ENCODE measurements at places on chromosomes 4 and X.

DNA sequence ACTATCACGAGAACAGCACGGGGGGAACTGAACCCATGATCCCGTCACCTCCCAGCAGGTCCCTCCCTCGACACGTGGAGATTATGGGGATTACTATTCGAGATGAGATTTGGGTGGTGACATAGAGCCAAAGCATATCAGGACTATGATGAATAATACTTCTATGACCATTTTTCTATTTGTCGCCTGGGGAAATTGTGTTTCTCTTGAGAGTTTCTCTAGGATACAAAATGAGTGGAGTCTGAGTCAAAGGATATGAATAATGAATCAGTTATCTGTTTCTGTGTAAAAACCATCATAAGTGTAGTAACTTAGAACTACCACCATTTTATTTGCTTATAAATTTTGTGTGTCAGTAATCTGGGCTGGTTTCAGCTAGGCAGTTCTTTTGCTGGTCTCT, 533.0 kb upstream of the ARX start:
- H3K36me3 ChIP-seq: no peaks in the 10 kb centered on the region
- peaks cover 3% of the 10 kb centered on the region for H3K4me1 ChIP-seq
- no peak overlapping the region for H3K27ac ChIP-seq
- H3K4me3 ChIP-seq: no peak overlapping the region
- no peak for DNase-seq

GRCh38 chr4:3107271-3107670, 32.8 kb downstream of the HTT start:
- peaks cover 40% of the 10 kb centered on the region for H3K36me3 ChIP-seq
- no peak overlapping the region for H3K4me3 ChIP-seq
- DNase-seq: no peak
- H3K4me1 ChIP-seq: peaks cover 34% of the 10 kb centered on the region
- no peaks in the 10 kb centered on the region for H3K27me3 ChIP-seq
- peak overlapping the region; percentile 96 for H3K27ac ChIP-seq

- no peaks in the 10 kb centered on the region for H3K36me3 ChIP-seq
- H3K4me3 ChIP-seq: no peak overlapping the region
- H3K27ac ChIP-seq: peak overlapping the region; percentile 54
Measured at GRCh38 chr4:16573206-16573605, 325.2 kb downstream of the LDB2 start.

- DNase-seq: peak; percentile 77
- peak within 1 kb of the TSS; percentile 62 for H3K4me3 ChIP-seq
- no peaks in the 10 kb centered on the region for H3K36me3 ChIP-seq
- no peaks in the 10 kb centered on the region for H3K4me1 ChIP-seq
Measured at GRCh38 chr4:81214881-81215868, at the start of gene PRKG2. PRKG2 (minus strand) TSS chr4:81215222; CDS start chr4:81205047, 10,175 bp downstream.

DNA sequence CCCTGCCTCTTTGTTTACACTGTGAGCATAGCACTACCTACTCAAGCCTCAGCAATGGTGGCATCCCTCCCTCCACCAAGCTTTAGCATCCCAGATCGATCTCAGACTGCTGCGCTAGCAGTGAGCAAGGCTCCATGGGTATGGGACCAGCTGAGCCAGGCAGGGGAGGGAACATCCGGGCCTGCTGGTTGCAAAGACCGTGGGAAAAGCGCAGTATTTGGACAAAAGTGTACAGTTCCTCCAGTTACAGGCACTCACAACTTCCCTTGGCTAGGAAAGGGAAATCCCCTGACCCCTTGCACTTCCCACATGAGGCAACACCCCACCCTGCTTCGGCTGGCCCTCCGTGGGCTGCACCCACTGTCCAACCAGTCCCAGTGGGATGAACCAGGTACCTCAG, 26.5 kb downstream of the EGF start:
- no peak overlapping the region for H3K4me3 ChIP-seq
- H3K27ac ChIP-seq: no peak overlapping the region
- no peaks in the 10 kb centered on the region for H3K36me3 ChIP-seq
- no peaks in the 10 kb centered on the region for H3K4me1 ChIP-seq
- DNase-seq: no peak
- no peaks in the 10 kb centered on the region for H3K27me3 ChIP-seq

DNA sequence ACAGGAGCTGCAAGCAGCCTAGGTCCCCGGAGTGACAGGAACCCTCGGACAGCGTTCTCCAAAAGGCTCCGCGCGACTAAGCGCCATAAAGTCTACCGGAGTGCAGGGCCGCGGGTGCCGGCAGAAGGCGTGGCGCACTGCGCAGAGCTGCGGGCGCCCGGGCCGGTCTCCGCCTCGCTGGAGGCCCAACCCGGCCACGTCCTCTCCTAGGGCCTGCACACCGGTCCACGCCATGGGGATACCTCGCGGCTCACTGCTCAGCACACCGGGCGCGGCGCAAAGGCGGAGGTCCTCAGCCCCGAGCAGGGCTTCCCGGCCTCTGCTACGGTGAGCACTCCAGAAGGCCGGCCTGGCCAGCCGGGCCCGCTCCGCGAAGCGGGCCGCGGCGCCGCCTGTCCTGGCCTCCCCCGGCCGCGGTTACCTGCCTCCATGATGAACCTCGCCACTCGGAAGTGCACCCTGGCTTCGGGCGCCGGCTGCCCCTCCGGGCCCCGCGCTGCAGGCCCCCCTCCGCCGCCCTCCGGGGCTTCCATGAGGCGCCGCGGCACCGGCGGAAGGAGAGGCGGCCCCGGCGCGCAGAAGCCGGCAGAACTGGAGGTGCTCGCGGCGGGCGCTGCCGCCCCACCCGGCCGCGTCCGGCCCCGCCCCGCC, at the start of gene CCNQ:
Gene CCNQ, minus strand, starts transcription at position 599 of the 651 bp plus-strand sequence. Its CDS starts 66 bp downstream, at position 533.
- peak within 1 kb of the TSS; percentile 78 for H3K4me3 ChIP-seq
- no peak within 1 kb of the TSS for H3K27ac ChIP-seq
- no peaks in the 10 kb centered on the region for H3K27me3 ChIP-seq
- H3K36me3 ChIP-seq: no peaks in the 10 kb centered on the region
- H3K4me1 ChIP-seq: no peaks in the 10 kb centered on the region

DNA sequence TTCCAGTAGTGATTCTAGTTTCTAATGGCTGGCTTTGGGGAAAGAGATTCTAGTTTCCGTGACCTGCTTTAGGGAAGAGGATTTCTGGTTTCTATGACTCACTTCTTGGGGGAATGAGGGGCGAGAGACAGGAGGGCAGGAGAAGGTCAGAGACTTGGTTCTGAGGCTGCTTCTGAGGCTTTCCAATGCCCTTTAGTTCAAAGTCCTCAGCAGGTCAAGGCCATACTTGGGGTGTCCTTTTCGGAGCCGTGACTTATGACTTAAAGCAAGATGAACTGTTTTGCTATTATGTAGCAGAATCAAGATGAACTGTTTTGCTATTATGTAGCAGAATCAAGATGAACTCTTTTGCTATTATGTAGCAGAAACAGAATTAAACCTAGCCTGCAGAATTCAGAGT, 52.2 kb upstream of the TLR3 start:
- no peaks in the 10 kb centered on the region for H3K27me3 ChIP-seq
- no peak overlapping the region for H3K27ac ChIP-seq
- H3K4me1 ChIP-seq: peaks cover 8% of the 10 kb centered on the region
- H3K36me3 ChIP-seq: no peaks in the 10 kb centered on the region

DNA sequence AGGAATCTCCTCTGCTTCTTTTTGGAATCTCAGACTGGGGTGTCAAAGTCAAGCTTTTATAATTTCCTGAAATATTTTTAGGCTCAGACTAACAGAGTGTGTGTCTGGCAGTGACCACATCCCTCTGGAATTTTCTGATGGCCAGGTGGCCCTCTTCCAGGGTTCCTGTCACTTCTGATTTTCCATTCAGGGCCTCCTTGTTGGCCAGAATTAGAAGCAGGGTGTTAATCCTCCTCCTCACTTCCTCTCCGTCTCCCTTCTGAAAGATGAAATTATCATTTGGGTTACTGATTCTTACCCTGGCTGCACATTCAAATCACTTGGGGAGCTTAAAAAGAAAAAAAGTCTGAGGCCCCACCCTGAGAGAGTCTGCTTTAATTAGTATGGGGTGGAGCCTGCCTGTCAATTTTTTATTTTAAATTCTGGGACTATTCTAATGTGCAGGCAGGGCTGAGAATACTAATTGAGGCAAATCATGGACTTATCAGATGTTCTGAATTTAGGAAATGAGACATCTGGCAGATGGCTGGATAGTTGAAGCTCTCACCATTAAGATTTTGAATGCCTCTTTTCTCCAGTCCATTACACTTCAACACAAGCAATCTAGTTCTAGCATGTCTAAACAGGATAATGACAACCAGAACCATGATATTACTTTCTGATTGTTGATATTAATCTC, 43.2 kb downstream of the HAND2 start:
- H3K4me3 ChIP-seq: no peak overlapping the region
- DNase-seq: no peak
- no peak overlapping the region for H3K27ac ChIP-seq
- peaks cover 46% of the 10 kb centered on the region for H3K4me1 ChIP-seq
- H3K27me3 ChIP-seq: no peaks in the 10 kb centered on the region

DNA sequence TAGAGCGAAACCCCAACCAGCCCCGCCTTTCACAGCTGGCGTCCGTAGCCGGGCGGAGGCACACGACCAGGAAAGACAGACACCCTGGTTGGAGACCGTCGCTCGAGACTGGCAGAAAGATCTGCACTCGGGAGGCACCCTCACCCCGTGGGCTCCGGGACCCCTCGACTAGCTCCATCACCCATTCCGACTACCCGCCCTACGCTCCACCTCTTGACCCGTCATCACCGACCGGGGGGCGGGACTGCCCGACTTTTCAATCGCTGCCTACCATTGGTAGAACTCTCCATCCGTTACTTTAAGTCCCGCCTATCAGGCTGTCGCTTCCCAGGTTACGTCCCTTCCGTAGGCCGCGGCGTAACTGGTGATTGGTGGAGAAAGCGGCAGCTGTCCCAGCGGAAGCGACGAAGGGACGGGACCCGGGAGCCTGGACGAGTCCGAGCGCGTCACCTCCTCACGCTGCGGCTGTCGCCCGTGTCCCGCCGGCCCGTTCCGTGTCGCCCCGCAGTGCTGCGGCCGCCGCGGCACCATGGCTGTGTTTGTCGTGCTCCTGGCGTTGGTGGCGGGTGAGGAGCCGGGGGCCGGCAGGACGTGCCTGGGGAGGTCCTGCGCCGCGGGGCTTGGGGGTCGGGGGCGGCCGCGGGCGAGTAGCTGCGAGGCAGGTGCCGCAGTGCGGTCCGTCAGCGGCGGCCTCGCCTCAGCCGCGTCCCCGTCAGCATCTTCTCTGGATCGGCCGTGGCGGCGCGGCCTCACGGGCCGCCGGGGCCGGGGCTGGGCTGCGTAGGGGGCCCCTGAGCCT, at the start of gene ATP6AP2:
Gene ATP6AP2, plus strand, starts transcription at position 434 of the 799 bp plus-strand sequence. Its CDS starts 96 bp downstream, at position 530.
- H3K27ac ChIP-seq: peak within 1 kb of the TSS; percentile 63
- H3K27me3 ChIP-seq: peaks cover 22% of the 10 kb centered on the region
- peak; percentile 93 for DNase-seq
- H3K4me1 ChIP-seq: peaks cover 7% of the 10 kb centered on the region
- peak within 1 kb of the TSS; percentile 82 for H3K4me3 ChIP-seq
- H3K36me3 ChIP-seq: no peaks in the 10 kb centered on the region

GRCh38 chr4:76576824-76577223, 141.8 kb downstream of the SHROOM3 start:
- no peaks in the 10 kb centered on the region for H3K27me3 ChIP-seq
- DNase-seq: no peak
- no peaks in the 10 kb centered on the region for H3K36me3 ChIP-seq
- H3K4me1 ChIP-seq: peaks cover under 1% of the 10 kb centered on the region
- H3K27ac ChIP-seq: no peak overlapping the region
- H3K4me3 ChIP-seq: no peak overlapping the region

- no peak for DNase-seq
- H3K27ac ChIP-seq: no peak overlapping the region
- peaks cover 77% of the 10 kb centered on the region for H3K36me3 ChIP-seq
Measured at GRCh38 chr4:139511320-139511719, 44.7 kb downstream of the SETD7 start.

DNA sequence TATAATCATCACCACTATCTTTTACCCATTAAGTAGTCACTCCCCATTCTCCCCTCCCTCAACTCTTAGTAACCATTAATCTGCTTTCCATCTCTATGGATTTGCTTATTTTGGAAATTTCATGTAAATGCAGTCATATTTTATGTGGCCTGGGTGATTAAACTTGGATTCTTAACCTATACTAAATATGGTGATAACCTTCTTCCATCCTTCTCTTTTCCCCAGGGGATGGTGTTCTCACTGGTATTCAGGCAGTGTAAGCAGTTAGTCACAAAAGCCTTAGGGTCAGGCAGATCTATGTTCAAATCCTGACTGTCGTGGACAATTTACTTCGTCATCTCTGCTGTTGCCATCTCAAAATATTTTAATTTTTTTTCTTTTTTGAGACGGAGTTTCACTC, 29.6 kb downstream of the RAB40AL start:
- peak; percentile 37 for DNase-seq
- no peak overlapping the region for H3K4me3 ChIP-seq

GRCh38 chrX:53001958-53002357, 43.6 kb upstream of the FAM156A start:
- H3K27me3 ChIP-seq: peaks cover 56% of the 10 kb centered on the region
- H3K27ac ChIP-seq: no peak overlapping the region
- no peaks in the 10 kb centered on the region for H3K4me1 ChIP-seq
- no peaks in the 10 kb centered on the region for H3K36me3 ChIP-seq

DNA sequence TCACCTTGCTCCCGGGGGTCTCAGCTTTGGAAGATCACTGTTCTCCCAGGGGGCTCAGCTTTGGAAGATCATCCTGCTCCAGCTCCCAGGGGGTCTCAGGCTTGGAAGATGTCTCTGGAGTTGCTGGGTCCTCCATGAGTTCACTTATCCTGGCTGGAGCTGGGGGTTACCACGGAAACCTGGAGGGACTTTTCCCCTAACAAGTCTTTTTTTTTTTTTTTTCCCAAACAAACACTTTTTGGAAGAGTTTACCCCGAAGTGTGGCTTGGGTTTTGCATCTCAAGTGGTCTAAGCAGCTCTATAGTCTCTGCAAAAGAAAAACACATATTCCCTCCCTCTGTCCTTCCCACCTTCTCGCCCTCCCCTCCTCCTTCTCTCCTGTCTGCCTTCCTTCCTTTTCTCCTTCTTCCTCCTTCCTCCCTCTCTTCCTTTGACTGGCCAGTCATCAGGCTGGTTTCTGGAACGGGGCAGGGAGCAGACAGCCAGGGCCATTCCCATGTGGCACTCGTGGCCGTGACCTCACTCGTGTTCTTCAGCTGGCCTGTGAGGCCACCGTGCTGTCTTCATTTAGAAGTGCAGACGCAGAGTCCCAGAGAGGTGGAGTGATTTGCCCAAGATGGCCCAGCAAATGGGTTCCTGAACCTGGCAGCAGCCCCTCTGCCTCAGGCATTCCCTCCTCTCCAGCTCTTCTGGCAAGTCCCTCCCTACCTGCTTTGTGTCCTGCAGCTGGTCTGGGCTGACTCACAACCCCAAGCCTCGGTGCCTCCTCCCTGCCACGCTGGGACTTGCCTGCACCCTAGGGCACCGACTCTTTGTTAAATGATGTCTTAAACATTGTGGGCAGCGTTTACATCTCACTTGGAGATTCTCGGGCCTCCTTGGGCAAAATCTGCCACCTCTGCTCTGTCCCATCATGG, 25.9 kb upstream of the HMX1 start:
- no peak for DNase-seq
- no peaks in the 10 kb centered on the region for H3K36me3 ChIP-seq
- H3K27ac ChIP-seq: no peak overlapping the region
- H3K27me3 ChIP-seq: peaks cover 16% of the 10 kb centered on the region

GRCh38 chr4:163515198-163515597, 20.7 kb downstream of the TMA16 start:
- no peak overlapping the region for H3K27ac ChIP-seq
- no peaks in the 10 kb centered on the region for H3K27me3 ChIP-seq
- H3K4me1 ChIP-seq: no peaks in the 10 kb centered on the region
- peaks cover 24% of the 10 kb centered on the region for H3K36me3 ChIP-seq
- no peak overlapping the region for H3K4me3 ChIP-seq
